Jurkat, Clone E6-1 (cell line): ENCODE measurements at places on chromosomes 1 and 21.

- DNase-seq: no peak
Observed at GRCh38 chr1:45265244-45265643, 58.8 kb upstream of the ZSWIM5 start.

- DNase-seq: no peak
Observed at GRCh38 chr21:41302976-41303375, 13.6 kb upstream of the FAM3B start.

DNA sequence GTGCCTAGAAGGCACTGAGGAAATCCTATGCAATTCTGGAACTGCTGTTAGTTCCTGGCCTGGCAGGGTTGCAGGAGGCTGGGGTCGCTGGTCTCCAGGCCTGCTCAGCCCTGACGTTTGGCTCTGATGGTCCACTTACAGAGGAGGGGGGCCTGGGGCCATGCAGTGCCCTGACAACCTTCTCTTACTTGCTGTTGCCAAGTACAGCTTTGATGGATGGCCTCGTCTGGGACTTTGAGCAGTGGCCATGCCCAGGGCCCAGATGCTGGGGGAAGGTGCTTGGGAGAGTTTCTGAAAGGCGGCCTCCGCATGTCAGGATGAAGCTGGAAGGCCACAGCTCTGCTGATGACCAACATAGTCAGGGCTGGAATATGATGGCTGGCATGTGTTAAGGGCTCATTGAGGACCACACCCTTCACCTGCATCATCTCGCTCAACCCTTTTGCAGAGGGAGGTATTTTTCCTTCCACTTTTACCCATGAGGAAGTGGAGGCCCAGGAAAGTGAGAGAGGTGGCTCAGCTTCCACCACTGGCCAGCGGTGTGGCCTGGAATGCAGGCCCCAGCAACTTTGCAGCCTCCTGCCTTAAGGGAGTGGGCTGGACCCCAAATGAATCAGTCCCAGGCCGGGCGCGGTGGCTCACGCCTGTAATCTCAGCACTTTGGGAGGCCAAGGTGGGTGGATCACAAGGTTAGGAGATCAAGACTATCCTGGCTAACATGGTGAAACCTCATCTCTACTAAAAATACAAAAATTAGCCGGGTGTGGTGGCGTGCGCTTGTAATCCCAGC, 34.7 kb upstream of the LRRC3 start:
- no peak for DNase-seq

- DNase-seq: no peak
Observed at GRCh38 chr1:55214212-55214933, 791 bp downstream of the USP24 start.

DNA sequence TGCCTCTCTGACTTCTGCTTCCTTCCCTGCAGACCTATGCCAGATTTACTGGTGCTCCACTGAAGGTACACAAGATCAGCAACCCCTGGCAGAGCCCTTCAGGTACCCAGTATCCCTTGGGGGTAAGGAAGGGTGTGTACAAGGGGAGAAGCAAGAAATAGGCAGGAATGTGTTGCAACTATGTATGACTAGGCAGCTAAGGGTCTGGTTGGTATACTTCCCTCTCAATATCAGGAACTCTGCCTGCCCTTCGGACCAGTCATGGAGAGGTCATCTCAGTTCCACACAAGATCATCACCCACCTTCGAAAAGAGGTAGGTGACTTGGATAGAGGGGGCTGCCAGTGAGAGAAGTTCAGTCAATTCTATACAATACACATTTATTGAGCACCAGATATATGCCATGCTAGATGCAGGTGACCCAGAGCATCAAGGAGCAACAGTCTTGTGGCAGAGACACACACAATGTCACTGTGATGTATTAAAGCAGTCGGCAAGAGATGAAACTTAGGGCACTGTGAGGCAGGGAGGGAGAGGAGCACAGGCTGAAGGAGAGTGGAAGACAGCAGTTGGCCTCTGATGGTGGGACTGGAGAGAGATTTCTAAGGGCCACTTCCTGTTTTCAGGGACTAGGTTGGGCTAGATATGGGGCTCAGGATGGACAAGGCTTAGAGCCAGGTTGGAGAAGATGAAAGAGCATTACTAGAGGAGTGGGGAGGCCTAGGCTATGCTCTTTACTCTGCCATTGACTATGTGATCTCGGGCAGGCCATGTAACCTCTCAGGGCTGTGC, 2.0 kb downstream of the MTX1 start:
- no peak for DNase-seq

- no peak for DNase-seq
Observed at GRCh38 chr21:23471877-23472276, 2135.4 kb downstream of the MRPL39 start.

DNA sequence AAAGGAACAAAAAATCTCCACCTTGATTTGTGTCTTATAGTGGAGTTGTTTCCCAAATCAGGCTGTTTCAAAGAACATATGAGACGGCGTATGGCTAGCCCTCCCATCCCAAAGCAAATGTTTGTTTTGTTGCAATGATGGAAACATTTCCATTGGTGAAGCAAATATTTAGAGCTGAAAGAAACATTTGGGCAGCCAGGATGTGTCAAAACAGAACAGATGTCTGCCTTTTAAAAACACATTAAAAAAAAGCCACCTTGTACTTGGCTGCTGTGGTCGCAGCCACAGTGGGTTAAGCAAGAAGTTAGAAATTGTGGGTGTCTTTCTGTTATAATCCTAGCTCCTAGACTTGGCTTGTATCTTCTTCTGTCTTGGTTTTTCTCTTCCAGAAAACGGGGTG, 116.3 kb downstream of the PEX14 start:
- DNase-seq: peak; percentile 31
